Effector memory CD8-positive, alpha-beta T cell (primary cell): ENCODE measurements at places on chromosomes 11 and 22.

GRCh38 chr11:9901943-9902342 lies 238.1 kb downstream of the SWAP70 start:
- H3K27me3 ChIP-seq, result no peaks in the 10 kb centered on the region
- H3K4me1 ChIP-seq, result no peaks in the 10 kb centered on the region
- no peak for DNase-seq
- H3K36me3 ChIP-seq, result no peaks in the 10 kb centered on the region

- H3K4me3 ChIP-seq, result no peak overlapping the region
- H3K36me3 ChIP-seq, result peaks cover 3% of the 10 kb centered on the region
- H3K4me1 ChIP-seq, result peaks cover 38% of the 10 kb centered on the region
- no peak for DNase-seq
Observed at GRCh38 chr22:46857142-46857884, 94.9 kb downstream of the TBC1D22A start.

DNA sequence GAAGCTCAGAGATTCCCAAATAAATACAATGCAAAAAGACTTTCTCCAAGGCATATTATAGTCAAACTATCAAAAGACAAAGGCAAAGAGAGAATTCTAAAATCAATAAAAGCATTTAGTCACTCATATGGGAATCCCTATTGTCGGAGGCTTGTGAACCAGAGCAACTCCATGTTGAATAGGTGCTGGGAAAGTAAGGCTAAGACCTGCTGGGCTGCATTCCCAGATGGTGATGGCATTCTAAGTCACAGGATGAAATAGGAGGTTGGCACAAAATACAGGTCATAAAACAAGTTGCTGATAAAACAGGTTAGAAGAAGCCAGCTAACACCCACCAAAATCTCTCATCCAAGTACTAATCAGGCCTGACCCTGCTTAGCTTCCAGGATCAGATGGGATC lies 84.5 kb downstream of the JRKL start:
- peaks cover 12% of the 10 kb centered on the region for H3K27me3 ChIP-seq
- no peaks in the 10 kb centered on the region for H3K4me1 ChIP-seq
- H3K36me3 ChIP-seq, result no peaks in the 10 kb centered on the region
- no peak overlapping the region for H3K27ac ChIP-seq
- DNase-seq, result no peak
- H3K4me3 ChIP-seq, result no peak overlapping the region

DNA sequence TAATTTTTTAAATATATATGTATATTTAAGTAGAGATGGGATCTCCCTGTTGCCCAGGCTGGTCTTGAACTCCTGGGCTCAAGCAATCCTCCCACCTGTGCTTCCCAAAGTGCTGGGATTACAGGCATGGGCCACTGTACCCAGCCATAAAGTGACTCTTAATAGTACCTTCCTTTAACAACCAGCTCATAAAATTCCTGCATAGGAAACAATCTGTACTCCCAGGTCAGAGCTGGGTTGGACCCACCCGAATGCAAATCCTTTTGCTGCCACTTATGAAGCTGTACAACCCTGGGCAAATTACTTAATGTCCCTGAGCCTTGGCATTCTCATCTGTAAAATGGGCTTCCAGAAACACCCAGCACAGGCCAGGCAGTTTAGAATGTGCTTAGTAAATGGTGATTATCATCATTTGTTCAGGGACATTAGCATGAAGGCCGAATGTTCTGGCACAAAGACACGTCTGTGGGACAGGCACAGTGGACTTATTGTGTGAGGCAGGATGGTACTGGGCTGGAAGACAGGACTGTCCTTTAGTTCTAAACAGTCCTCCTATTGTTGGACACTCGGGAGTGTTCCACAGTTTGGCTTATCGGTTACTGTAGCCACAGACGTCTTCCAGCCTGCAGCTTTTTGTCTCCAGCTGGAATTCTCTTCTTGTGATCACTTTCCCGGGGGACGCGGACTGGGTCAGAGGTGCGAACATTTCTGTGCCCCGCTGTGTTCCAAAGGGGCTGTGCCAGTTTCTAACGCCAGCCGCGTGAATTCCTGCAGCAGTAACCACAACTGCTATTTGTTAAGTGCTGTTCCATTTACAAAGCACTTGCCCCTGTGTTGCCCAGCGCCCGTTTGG lies 6.0 kb downstream of the PDXP start:
- H3K36me3 ChIP-seq, result peaks cover 23% of the 10 kb centered on the region
- no peaks in the 10 kb centered on the region for H3K27me3 ChIP-seq
- no peak overlapping the region for H3K4me3 ChIP-seq
- H3K27ac ChIP-seq, result peak overlapping the region; percentile 44
- peaks cover 21% of the 10 kb centered on the region for H3K4me1 ChIP-seq

DNA sequence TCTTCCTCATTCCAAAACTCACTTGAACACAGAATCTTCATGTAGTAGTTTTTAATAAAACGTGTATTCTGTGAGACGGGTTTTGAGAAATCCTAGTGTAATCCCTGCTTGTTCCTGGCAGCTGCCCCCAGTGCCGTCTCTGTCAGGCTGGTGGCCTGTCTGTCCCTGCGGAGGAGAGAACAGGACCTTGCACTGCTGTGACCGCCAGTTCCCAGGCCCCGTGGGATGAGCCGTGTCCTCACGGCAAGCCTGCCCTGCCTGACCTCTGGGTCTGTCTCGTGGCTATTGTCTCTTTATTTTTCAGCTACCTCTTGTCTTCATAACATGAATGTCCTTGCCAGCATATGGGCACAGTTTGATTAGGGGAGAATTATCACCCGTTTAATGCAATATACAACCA lies 535.5 kb upstream of the B3GAT1 start:
- DNase-seq, result no peak
- no peak overlapping the region for H3K4me3 ChIP-seq
- H3K27ac ChIP-seq, result no peak overlapping the region
- H3K4me1 ChIP-seq, result no peaks in the 10 kb centered on the region
- H3K27me3 ChIP-seq, result peaks cover 32% of the 10 kb centered on the region

DNA sequence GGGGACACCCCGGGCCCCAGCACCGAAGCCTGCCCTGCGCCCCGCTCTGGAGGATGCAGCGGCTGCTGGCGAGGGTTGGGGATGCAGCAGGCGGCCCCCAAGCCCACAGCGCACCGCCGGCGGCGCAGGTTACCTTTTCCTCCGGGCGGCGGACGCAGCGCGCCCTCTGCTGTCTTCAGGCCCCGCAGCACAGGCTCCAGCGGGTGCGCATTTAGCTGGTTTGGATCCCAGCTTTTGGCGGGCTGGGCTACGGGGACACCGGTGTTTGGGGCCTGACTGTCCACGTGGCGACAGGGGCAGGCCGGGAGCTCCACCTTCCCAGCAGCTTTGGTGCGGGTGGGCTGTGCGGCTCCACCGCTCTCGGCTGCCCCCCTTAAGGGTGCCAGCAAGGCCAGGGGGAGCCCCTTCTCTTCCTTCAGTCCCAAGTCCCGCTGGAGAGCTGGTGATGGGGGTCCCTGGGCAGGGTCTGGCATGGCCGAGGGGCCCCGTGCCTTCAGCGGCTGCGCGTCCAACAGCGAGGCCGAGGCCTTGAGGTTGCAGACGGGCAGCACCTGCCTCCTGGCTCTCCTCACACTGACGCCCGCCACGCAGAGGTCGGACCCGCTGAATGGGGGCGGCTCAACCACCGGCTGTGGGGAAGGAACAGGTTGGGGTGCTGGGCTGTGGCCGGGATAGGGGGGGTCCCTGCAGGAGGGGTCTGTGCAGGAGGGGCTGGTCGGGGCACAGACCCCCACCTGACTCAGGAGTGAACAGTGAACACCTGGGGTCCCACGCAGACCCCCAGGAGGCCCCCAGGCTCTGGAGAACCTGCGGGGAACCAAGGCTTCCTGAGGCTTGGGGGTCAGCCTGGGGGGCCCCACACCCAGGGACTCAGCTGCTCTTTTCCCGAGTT lies 18.0 kb upstream of the IL17REL start:
- H3K4me1 ChIP-seq, result peaks cover 4% of the 10 kb centered on the region
- no peak overlapping the region for H3K4me3 ChIP-seq
- DNase-seq, result peak; percentile 77
- H3K36me3 ChIP-seq, result peaks cover 7% of the 10 kb centered on the region
- H3K27me3 ChIP-seq, result peaks cover 62% of the 10 kb centered on the region
- H3K27ac ChIP-seq, result no peak overlapping the region

DNA sequence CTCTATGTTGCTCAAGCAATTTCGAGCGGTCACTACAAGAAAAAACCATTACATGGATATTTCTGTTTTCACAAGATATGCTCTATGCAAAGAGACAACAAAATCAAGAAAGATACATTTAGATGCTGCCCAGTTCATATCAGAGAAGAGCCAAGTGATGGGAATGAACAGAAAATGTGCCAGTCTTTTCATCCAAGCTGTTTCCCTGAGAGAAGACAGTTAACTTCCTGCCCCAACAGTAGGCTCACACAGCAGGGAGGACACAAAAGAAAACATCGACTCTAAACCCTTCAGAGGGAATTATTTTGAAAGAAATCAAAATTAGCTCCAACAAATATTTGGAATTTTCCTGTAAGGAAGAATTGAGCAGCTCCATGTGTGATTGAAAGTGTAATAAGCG lies 11.6 kb downstream of the JAML start:
- H3K27me3 ChIP-seq, result no peaks in the 10 kb centered on the region
- peak overlapping the region; percentile 72 for H3K27ac ChIP-seq
- no peak for DNase-seq

- H3K27me3 ChIP-seq, result peaks cover 44% of the 10 kb centered on the region
- no peak for DNase-seq
- H3K27ac ChIP-seq, result no peak overlapping the region
- H3K36me3 ChIP-seq, result peaks cover 4% of the 10 kb centered on the region
- no peak overlapping the region for H3K4me3 ChIP-seq
- peaks cover 9% of the 10 kb centered on the region for H3K4me1 ChIP-seq
Observed at GRCh38 chr11:69716099-69716498, 12.3 kb upstream of the FGF19 start.

GRCh38 chr11:45036733-45037132 lies 86.0 kb upstream of the TP53I11 start:
- no peaks in the 10 kb centered on the region for H3K27me3 ChIP-seq
- H3K27ac ChIP-seq, result no peak overlapping the region
- no peaks in the 10 kb centered on the region for H3K36me3 ChIP-seq
- H3K4me1 ChIP-seq, result peaks cover 3% of the 10 kb centered on the region
- no peak for DNase-seq
- no peak overlapping the region for H3K4me3 ChIP-seq

DNA sequence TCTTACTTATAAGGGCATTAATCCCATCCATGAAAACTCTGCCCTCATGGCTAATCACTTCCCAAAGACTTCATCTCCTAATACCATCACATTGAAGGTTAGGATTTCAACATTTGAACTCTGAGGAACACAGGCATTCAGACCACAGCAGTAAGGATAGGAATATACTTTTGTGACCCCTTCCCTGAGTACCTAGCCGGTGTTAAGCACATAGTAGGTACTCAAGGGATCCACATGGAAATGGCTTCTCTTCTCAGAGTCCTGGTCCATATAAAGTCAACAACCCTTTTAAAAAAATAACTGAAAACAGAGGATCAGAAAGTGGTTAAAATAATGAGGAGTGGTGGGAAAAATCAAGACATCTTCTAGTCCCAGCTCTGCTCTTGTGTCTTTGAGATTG lies 78.0 kb downstream of the TIMP3 start:
- H3K27me3 ChIP-seq, result peaks cover 26% of the 10 kb centered on the region
- DNase-seq, result no peak
- no peaks in the 10 kb centered on the region for H3K36me3 ChIP-seq
- no peak overlapping the region for H3K27ac ChIP-seq
- peaks cover 5% of the 10 kb centered on the region for H3K4me1 ChIP-seq

DNA sequence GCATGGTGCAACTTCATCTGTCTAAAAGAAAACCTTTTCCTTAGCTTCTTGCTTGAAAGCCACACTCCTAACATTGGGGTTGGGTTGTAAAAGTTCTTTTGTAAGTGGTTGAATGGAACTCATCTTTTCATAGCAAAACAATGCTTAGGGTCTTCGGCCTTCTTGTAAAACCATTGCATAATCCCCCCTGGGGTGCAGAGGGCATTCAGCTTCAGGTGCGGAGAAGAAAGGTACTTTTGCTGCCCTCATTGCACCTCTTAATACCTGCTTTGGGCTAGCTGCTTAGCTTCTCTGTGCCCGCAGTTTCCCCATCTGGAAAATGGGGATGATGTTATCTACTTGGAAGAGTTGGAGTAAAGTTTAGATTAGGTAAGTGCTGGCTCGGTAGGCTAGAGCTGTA lies 10.1 kb downstream of the TEAD1 start:
- peaks cover 98% of the 10 kb centered on the region for H3K27me3 ChIP-seq
- H3K36me3 ChIP-seq, result no peaks in the 10 kb centered on the region
- DNase-seq, result no peak
- H3K4me1 ChIP-seq, result no peaks in the 10 kb centered on the region
- no peak overlapping the region for H3K27ac ChIP-seq
- no peak overlapping the region for H3K4me3 ChIP-seq

DNA sequence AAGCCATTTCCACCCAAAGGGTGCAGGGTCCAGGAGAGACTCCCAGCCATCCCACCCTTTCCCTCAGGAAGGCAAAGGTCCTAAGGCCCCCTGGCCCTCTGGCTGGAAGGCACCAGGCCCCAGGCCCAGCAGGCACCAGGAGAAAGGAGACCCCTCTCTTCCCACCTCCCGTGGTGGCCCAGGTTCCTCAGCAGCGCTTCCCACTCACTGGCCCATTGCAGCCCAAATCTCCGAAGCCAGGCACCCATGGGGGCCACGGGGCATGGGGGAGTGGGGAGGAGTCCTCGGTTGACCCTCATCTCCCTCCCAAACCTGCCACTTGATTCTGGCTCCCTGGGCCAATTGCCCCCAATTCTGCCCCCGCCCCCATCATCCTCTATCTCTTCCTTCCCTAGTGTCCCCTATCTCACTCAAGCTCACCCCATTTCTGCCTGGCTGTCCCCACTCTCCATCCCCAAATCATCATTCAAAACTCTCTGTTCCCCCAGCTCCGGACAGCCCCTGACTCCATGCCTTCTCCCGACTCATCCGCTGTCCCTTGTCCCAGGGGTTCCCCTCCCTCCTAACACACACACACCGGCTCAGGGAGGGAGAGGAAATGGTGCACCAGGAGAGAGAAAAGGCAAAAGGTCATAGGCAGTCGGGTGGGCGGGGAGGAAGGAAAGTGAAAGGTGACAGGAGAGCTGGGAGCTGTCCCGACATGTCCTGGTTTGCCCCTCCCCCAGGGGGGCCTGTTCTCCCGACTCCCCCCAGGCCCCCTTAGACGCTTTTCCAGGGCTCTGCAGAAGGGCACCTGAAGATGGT lies 1.2 kb downstream of the LIF start:
- H3K36me3 ChIP-seq, result peaks cover 3% of the 10 kb centered on the region
- H3K27ac ChIP-seq, result peak overlapping the region; percentile 75
- peaks cover 19% of the 10 kb centered on the region for H3K4me1 ChIP-seq
- no peak for DNase-seq

DNA sequence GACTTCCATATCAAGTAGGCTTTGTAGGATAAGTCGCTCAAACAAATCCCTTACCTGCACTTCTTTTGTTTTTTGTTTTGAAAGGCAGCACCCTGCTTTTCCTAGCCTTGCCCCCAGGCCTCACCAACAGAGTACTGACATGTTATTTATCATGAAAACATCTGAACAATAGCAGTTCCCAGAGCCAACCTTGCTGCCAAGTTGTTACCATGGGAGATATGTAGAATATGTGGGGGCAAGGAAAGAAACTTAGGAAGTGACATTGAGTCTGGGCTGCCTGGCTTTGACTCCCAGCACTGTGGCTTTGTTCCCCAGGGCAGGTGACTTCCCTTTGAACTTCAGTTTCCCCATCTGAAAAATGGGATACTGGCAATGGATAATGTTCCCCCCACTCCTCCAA lies 53.4 kb upstream of the CRYBB3 start:
- no peak for DNase-seq
- no peak overlapping the region for H3K4me3 ChIP-seq
- no peaks in the 10 kb centered on the region for H3K27me3 ChIP-seq
- H3K36me3 ChIP-seq, result no peaks in the 10 kb centered on the region

- DNase-seq, result no peak
- no peaks in the 10 kb centered on the region for H3K36me3 ChIP-seq
- no peaks in the 10 kb centered on the region for H3K27me3 ChIP-seq
Observed at GRCh38 chr11:110613197-110613918, 98.9 kb downstream of the ARHGAP20 start.
